T-helper 17 cell (primary cell): ENCODE measurements at places on chromosomes 12 and 14. TPM values are rescaled to one million over a fixed set of nuclear protein-coding genes. Genes with fewer than 3 reads are reported as not detected.

The AKAP6 gene
- total RNA-seq, result 2.9 TPM

The DRAM1 gene
- total RNA-seq, result 3.1 TPM

- H3K4me3 ChIP-seq, result peak overlapping the region; percentile 90
- DNase-seq, result no peak
- H3K36me3 ChIP-seq, result peaks cover 5% of the 10 kb centered on the region
- H3K27me3 ChIP-seq, result peaks cover 75% of the 10 kb centered on the region
Observed at GRCh38 chr12:94873734-94874517, 129.6 kb downstream of the NDUFA12 start.

DNA sequence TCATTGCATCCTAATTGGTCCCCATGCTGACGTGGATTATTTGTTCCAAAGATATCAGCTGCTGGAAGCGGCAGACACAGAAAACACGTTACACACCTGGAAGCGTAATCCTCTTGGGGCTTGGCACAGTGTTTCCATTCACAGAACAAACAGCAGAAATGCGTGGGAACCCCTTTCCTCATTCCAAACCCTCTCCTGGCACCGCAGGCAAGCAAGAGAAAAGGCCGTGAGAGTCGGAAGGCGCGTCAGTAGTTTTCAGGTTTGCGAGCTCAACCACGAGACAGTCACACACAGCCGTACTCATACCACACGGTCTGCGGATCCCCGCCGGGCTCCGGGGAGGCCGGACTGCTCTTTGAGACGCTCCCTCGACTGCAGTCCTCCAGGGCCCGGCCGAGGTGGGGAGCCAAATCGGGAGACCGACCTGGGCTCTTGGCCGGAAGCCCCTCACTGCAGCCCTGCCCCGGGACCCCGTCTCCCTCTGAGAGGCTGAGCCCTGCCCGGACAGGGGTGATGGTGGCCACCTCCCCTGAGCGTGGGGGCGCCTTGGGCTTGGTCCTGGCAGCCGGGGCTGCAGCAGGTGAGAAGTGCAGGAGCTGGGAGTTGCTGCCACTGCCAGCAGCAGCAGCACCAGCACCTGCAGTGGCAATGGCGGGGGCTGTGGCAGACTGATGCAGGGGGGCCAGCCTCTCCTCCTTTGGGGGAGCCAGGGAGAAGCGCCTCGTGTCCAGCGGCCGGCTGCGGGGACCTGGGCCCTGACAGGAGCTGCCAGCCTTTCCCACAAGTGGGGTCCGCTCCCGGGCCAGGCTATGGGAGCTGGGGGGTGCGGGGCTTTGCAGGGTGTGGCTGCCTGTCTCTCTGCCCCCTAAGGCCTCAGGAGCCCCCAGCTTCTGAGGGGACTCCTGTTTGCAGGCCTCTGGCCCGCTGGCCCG, 28.1 kb upstream of the GPR68 start:
- H3K36me3 ChIP-seq, result peaks cover 12% of the 10 kb centered on the region
- DNase-seq, result no peak
- H3K4me1 ChIP-seq, result peaks cover 19% of the 10 kb centered on the region
- no peaks in the 10 kb centered on the region for H3K27me3 ChIP-seq
- H3K27ac ChIP-seq, result peak overlapping the region; percentile 53

The JPH4 gene
- not detected for total RNA-seq

The LUM gene
- total RNA-seq, result not detected

DNA sequence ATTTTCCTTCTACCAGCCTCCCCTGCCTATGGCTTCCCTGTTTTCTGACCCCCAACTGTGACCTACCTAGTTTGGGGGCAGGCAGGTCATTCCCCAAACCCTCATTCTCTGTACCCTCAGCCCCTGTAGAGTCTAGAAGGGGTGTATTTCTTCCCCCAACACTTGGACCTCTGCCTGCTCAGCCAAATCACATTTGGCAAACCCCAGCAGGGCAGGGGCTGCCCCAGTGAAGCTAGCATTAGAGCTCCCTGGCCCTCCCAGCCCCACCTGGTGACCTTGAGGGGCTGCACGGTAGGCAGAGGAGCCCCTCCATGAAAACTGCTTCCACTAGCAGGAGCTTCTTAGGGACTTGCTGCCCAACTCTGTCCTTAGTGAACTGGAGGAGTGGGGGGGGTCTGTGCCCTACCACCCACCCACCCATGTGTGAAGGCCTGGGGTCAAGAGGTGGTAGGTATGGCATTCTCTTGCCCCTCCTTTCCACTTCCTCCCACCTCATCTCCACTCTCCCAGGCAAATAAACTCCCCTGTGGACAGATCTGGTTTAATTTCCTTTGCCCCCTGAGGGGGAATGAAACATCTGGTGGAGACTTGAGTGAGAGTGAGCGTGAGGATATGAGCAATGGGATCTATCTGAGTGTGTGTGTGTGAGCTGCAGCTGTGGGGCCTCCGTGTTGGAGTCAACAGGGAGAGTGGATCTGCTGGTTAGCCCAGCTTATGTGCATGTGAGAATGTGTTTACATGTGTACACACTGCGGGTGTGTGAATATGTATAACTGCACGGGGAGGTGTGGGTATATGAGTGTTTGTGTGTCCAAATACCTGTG, 1.6 kb downstream of the NXPH4 start:
- H3K27ac ChIP-seq, result no peak overlapping the region
- H3K4me1 ChIP-seq, result peaks cover 62% of the 10 kb centered on the region
- DNase-seq, result no peak
